EL (cell line): ENCODE measurements at places on chromosomes 12 and 14.

DNA sequence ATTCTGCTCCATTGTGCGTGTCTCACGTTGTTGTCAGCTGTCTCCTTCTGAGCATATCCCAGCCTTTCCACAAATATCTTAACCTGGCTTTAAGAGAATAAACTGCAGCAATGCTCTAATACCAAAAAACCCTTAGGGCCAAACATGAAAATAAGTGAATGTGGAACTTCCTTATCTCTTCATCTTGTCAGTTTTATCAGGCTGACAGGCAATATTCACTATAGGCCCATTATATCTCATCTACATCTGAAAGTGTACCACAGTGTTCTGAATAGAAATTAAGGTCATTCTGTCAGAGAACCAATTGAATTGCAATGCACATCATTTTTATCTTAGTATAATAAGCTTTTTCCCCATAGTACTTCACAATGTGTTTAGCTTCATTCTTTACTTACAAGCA is 933.1 kb upstream of the FBXO33 start:
- no peak for DNase-seq

DNA sequence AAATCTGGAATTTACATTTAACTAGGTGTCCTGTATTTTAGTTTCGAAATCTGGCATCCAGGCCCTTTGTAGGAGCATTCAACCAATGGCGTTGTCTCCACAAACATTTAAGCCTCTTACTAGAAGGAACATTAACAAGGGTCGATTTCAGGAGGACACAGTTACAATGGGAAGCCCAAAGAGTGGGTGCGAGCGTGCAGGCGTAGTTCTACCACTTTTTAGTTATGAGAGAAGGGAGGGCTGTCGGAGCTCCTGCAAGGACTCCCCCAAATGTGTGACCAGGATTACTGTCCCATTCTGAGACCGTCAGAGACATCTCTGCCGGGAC is 365 bp upstream of the ABHD4 start:
- no peak for DNase-seq

GRCh38 chr14:38073641-38074040 is 134.1 kb upstream of the SSTR1 start:
- peak; percentile 62 for DNase-seq

DNA sequence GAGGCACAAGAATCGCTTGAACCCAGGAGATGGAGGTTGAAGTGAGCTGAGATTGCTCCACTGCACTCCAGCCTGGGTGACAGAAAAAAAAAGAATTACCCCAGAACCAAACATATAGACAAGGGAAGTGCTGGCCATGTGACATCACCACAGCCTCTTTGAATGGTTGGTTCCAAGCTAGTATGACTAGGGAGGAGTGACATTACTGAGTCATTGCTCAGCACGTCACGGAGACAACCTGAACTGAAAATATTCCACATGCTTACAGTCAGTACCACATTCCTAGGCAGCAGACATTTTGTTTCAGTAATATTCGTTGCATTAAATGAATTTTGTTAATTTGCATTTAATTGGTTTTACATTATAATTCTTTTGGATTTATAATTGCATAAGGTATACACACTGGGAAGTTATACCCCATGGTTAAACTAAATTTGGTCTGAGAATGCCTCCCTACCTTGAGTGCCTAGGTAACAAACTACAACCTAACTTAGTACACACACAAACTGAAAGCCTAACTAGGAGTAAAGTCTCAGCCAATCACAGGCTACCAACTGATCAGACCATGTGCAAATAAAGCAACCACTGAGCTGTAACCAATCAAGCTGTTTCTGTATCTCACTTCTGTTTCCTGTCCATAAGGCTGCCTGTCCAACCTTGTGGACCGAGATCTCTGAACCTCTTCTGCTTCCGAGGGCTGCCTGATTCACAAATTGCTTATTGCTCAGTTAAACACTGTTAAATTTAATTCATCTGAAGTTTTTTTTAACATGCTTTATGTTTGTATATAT is 164.4 kb downstream of the CAND1 start:
- peak; percentile 57 for DNase-seq

- DNase-seq = no peak
Measured at GRCh38 chr12:48615681-48616080, 45.8 kb upstream of the LALBA start.

DNA sequence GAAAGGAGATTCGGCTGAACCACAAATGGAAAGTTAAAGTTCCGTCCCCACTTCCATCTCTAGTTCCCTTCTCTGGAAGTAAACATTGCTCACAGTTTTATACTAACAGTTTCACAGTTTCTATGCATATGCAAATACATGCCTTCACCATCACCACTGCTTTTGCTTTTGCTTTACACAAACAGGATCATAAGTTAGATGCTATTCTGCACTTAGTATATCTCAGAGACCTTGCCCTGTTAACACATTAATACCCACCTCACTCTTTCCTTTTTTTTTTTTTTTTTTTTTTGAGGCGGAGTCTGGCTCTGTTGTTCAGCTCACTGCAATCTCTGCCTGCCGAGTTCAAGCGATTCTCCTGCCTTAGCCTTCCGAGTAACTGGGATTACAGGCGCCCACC is 890 bp downstream of the TEP1 start:
- peak; percentile 13 for DNase-seq

DNA sequence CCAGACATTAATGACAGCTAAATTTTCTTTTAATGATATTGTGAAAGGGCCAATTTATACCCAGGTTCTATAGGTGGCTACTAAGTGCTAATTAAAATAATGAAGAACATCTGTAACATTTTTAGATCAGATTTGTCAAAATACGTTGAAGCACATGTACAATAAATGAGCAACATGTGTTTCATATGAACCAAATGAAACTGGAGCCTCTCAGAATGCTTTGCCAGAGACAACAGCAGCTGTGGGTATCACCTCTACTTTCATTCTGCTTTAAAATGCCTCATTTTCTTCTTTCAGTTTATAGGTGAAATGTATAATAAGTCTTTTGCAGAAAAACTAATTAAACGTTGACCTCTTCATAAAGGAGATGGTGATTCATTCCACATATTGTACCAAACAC is 26.1 kb upstream of the MYF6 start:
- no peak for DNase-seq

- DNase-seq = peak; percentile 19
Measured at GRCh38 chr14:58978343-58978742, 210.1 kb upstream of the DAAM1 start.

DNA sequence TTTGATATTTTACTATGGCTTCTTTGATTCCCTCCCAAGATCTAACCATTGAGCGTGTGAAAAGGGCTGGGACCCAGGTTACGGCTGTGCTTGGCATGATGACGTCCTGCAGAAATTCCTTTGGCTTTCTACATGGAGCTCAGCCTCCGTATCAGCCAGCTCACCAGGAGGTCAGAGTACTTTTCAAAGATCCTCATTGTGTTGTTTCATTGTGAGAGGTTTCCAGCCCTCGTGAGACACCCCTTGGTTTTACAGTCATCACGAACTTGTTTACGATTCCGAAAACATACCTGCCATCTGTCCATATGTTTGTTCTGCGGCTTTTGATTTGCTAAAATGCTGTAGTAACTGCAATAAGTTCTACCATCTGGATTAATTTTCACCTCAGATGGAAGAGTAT is 453.1 kb downstream of the TMEM121 start:
- no peak for DNase-seq

GRCh38 chr12:112932485-112933128 is 5.7 kb upstream of the OAS3 start:
- no peak for DNase-seq

DNA sequence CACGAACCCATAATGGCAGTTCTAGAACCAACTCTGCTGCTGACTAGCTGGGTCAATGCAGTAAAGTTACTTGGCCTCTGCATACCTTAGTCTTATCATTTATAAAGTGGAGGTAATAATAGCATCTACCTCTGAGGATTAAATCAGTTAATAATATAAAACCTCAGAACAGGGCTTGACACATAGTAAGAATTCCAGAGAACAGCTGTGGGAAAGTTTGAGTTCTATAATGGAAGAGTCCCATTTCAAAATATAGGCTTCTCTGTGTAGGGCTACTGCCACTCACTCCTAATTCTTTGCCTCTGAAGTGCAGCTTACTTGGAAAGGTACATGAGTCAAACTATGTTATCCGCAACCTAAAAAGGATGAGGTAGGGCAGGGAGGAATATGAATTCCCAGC is 269.2 kb upstream of the PRKD1 start:
- no peak for DNase-seq

- DNase-seq = no peak
Measured at GRCh38 chr12:62003226-62003625, 257.0 kb upstream of the USP15 start.

- no peak for DNase-seq
Measured at GRCh38 chr12:73678335-73678734, 859.3 kb upstream of the ATXN7L3B start.

- no peak for DNase-seq
Measured at GRCh38 chr12:81722004-81722403, 37.1 kb downstream of the PPFIA2 start.

- DNase-seq = peak; percentile 11
Measured at GRCh38 chr12:26564391-26564790, 268.6 kb downstream of the ITPR2 start.

- DNase-seq = no peak
Measured at GRCh38 chr12:10251669-10252068, 39.0 kb downstream of the GABARAPL1 start.

GRCh38 chr12:6532927-6533652 is 1.2 kb upstream of the GAPDH start:
- DNase-seq = peak; percentile 93

DNA sequence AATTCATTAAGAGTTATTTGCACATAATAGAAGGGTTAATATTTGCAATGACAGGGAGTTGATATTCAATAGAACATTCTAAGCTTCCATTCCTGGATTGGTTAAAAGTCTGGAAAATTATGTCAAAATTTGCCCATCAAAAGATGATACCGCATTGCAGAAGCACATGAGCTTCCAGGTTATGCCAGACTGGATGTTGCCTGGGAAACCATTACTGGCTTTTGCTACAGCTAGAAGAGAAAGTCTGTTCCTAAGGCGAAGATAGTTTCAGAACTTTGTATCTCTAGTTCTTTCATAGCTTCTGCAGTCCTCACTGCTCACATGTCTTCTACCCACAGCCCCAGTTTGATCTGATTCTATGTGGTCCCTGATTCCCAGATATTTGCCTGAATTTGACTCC is 122.4 kb upstream of the AMIGO2 start:
- no peak for DNase-seq

GRCh38 chr14:51871846-51872245 is 11.4 kb downstream of the GNG2 start:
- DNase-seq = no peak

- no peak for DNase-seq
Measured at GRCh38 chr14:60977847-60978246, 3.0 kb downstream of the TRMT5 start.
